Left ventricle myocardium inferior (tissue), 1 donor: ENCODE measurements at places on chromosomes 7 and 10. TPM values are rescaled to one million over a fixed set of nuclear protein-coding genes. Genes with fewer than 3 reads are reported as not detected.

The GPR26 gene
- not detected for total RNA-seq

- H3K4me3 ChIP-seq, result no peak overlapping the region
- no peaks in the 10 kb centered on the region for H3K36me3 ChIP-seq
Observed at GRCh38 chr7:81924494-81924893, 154.6 kb upstream of the HGF start.

- no peaks in the 10 kb centered on the region for H3K4me1 ChIP-seq
- H3K4me3 ChIP-seq, result no peak overlapping the region
- no peaks in the 10 kb centered on the region for H3K36me3 ChIP-seq
- no peak overlapping the region for H3K27ac ChIP-seq
- no peak for DNase-seq
Observed at GRCh38 chr7:132092106-132092505, 484.2 kb downstream of the PLXNA4 start.

- no peak overlapping the region for H3K4me3 ChIP-seq
- no peak for DNase-seq
- peak overlapping the region; percentile 23 for H3K27ac ChIP-seq
Observed at GRCh38 chr7:51228386-51228958, 88.1 kb downstream of the COBL start.

GRCh38 chr10:61130366-61130765 lies 186.4 kb upstream of the RHOBTB1 start:
- H3K27me3 ChIP-seq, result no peaks in the 10 kb centered on the region
- peaks cover 9% of the 10 kb centered on the region for H3K4me1 ChIP-seq
- no peak overlapping the region for H3K4me3 ChIP-seq
- DNase-seq, result no peak
